Right lobe of liver (tissue), 6 donors: ENCODE measurements at places on chromosomes 13 and 19.

DNA sequence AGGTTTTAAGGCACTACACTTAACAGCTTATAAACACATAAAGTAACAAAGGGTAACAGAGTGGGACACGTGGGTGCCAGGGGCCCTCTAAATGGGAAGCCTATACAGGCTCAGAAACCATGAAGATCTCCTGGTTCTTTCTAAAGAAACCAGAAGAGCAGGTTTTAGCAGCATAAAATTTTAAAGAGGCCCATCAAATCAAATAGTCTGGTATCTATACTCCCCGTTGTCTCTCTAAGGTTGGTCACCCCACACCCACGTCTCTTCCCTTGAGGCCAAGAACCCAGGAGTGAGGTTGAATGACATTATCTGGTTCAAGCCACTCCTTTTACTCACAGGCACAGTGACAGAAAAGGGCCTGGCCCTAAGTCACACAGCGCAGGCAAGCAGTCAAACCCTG, 4.6 kb upstream of the DYRK1B start:
- DNase-seq = no peak

- no peak for DNase-seq
Observed at GRCh38 chr13:110161112-110161882, 145.7 kb downstream of the COL4A1 start.

GRCh38 chr13:21481359-21481758, 22.3 kb upstream of the ZDHHC20 start:
- DNase-seq = no peak

DNA sequence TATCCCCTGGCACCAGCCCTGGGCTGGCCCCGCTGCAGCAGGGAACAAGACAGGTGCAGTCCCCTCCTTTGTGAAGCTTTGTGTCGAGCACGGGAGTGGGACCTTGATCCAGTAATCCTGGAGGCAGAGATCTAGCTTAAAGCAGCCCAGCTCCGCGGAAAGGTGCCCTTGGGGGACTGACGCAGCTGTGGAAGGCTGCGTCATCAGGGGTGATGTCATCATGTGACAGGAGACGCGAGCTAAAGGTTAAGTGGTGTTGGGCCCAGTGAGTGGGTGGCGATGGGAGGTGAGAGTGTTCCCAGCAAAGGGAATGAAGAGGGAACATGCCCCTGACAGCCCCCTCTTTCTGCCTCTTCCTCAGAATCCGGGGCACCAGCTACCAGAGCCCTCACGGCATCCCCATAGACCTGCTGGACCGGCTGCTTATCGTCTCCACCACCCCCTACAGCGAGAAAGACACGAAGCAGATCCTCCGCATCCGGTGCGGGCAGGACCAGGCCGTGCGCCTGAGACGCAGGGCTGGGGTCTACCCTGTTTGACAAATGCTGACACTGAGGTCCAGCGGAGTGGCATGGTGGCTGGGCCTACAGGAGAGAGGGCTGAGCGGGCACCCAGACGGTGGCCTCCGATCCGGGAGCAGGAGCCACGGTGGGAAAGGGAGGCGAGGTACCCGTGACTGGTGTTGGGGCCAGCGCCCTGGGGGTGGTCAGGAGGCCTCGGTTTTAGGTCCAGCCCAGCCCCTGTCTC, 2.6 kb downstream of the LHB start:
- DNase-seq = no peak

GRCh38 chr19:55459551-55459949, 1.9 kb downstream of the ISOC2 start:
- no peak for DNase-seq

DNA sequence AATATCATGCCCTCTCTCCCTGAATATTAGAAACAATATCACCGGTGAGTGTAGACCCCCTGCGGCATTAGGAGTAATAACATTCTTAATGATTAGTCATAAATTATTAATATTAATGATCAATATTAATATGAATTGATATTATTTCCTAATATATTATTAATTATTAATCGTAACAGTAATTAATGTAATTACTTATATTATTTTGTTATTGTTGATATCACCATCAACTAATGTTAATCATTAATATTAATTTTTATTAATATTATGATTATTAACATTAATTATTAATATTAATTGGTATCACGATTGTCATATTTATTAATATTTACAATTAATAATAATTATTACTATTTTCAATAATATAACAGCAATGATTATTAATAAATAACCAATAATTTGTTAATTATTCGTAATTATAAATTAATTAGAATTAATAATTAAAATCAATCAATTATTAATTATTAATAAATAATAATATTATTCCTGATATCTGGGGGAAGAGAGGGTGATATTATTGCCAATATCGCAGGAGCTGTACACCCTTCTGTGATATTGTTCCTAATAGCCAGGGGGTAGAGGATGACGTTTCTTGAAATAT, 528.8 kb upstream of the PCDH20 start:
- DNase-seq = no peak

DNA sequence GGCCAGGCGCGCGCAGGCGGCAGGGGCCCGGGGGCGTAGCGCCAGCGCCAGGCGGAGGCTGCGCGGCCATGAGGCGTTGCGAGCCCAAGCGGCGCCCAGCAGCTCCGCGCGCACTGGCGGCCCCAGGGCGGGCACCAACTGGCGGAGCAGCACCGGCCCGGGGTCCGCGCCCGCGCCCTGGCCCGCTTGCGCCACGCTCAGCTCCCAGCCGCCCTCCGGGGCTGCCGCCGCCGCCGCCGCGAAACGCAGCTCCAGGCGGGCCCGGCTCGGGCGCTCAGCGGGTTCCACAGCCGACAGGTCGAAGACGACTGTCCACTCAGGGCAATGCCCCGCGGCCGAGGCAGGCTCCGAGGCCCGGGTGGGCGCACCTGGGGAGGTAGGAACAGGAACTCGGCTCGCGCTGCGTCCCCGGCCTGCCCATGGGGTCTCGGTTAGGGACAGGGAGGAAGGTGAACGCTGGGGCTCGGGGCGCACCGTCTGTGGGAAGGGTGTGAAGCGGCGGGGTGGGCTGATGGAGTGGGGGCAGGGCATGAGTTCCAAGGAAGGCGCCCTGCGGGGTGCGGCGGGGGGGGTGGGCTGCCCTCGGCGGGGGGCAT, 26.8 kb downstream of the CERS1 start:
- no peak for DNase-seq

DNA sequence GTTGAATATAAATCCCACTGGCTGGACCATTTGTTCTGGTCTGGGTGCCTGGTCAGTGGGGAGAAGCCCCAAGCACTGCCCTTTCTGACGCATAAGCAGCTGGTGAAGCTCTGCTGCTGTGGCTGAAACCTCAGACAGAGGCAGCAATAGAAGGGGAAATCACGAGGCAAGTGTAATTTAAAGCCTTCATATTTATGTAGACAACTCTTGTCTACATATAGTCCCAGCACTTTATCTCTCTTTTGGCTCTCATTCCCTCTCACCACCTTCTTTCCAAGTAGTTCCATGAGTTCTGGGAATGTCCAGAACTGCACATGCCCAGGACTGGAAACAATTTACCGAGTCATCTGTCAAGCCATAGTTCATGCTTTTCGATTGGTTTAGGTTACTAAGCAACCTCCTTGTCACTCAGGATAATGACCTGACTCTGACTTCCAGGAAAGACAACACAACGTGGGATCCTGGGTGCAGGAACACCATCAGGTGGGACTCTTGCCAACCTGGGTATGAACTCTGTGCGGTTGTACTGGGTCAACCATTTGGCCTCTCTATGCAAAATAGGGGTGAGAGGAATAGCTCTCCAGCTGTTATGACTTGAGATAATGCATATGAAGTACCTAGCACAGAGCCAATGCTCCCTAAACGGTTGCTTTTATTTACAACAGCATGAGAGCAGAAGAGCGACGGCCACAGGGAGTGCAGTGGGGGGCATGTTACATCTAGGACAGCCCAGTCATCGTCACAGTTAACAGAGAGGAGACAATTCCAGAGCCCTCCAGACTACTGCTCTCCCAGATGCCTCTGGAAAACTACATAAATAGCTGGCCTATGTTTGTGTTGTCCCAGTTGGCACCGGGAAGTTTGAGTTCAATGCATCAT, 321.9 kb downstream of the FOXO1 start:
- peak; percentile 93 for DNase-seq
